Brain (organoid and tissue), 16 donors: ENCODE measurements at places on chromosomes 3 and 15. TPM values are rescaled to one million over a fixed set of nuclear protein-coding genes. Genes with fewer than 3 reads are reported as not detected.

TGM5 gene
- polyA plus RNA-seq: not detected

PIF1 gene
- 3.4 TPM for polyA plus RNA-seq

NEK10 gene
- 0.20 TPM for polyA plus RNA-seq

DHX30 gene
- 55.1 TPM for polyA plus RNA-seq

- peak; percentile 91 for DNase-seq
These were observed 63.5 kb downstream of the OTOL1 start for GRCh38 chr3:161560008-161560637.

GRCh38 chr3:111134302-111134701 lies 62.7 kb downstream of the NECTIN3 start:
- no peak for DNase-seq

- peak; percentile 74 for DNase-seq
These were observed 10.6 kb upstream of the LEO1 start for GRCh38 chr15:51982013-51982769.

DNA sequence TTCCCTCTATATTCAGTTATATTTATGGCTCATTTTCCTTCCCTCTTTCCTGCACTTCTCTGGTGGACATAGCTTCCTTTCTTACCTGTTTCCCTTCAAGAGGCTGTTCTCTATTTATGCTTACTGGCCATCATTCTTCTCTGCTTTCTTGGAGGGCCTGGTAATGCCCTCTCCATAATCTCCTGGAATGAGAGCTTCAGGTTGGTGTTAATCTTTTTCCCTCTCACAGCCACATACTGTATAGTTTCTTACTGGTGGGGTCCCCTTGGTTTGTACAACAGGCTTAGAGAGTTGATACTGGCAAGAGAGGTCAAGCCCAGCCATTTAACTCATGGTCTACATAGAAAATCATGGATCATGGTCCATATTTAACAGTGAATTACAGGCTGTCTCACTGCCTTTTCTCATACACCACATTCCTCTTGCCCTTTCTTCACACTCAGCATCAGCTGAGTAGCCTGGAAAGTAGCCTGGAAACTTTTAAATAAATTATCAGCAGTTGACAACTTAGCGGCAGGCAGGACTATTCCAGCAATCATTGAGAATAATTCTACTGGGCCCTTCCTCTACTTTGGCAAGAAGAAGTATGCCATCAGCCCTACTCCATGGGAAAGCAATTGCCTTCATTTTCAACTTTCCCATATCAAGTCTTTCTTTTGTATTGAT lies 38.0 kb upstream of the DPH6 start:
- no peak for DNase-seq

DNA sequence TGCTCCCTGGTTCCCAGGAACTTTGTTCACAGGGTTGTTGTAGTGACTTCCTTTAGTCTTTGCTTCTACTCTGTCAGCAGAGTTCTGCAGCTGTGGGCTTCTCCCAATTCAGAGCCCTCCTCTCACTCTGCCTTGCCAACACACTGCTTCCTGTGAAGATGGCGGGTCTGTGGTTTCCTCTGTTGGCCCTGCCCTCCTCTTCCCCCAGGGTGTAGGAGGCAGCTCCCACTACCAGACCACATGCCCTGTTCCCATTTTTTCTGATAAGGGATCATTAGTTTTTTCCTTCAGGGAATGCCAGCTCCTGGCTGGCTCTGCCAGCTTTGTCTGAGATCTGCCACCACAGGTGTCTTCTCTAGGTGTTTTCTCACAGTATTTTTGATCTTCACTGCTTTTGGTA lies 12.7 kb downstream of the SPSB4 start:
- no peak for DNase-seq

DNA sequence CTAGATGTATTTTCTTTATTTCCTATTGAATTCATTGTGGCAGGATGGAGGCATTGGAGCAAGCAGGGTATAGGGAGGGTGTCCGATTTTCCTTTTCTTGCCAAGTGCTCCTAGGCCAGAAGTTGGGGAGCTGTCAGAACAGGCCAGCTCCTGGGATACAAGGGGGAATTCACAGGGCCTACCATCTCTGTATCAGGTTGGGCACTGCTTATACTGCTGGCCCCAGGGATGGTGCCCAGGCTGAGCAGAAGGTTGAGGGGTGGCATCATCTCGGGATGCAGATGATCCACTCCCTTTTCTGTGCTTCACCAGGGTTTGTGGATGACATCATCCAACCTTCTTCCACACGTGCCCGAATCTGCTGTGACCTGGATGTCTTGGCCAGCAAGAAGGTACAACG lies 79.5 kb downstream of the PCCB start:
- no peak for DNase-seq

GRCh38 chr15:63093486-63094205 lies 28.0 kb upstream of the LACTB start:
- peak; percentile 90 for DNase-seq

DNA sequence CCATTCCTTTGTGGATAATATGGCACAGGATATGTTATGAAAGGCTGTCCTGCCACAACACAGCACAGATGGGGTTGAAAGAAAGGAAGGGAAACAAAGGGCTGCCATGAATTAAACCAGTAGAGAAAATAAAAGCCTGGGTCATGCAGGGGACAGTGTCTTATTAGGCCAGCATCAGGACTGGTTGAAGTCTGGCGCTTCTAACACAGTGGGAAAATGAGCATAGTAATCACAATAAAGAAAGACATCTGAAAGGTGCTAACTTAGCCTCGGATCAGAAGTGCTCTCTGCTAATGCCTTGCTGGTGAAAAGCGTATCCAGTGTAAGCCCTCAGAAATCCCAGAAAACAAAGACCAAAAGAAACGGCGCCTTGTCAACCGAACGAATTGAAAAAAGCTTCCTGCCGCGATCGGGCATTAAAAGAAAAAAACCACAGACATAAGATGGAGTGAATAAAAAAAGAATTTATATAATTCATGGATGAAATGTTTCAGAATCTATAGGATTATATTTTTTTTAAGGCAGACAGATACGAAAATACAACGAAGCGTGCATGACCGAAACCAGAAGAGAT lies 566 bp upstream of the MKRN3 start:
- DNase-seq: peak; percentile 87

DNA sequence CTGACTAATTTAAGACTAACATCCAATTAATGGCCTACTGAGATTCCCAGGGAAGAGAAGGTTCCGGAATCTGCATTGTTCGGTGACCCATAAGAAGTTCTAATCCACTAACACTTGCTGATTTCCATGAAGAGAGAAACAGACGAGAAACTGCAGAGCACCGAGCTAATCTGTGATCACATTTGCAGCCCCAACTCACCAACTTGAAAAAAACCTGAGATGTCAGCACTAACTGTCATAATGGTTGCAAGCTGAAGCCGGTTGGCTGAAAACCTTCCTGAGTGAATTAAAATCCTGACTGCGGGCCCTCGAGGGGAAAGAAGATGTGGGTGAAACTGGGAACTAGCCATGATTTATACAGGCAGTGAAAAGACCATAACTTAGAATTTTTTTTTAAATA lies 204.8 kb upstream of the IGF1R start:
- peak; percentile 58 for DNase-seq

- peak; percentile 44 for DNase-seq
These were observed 873.0 kb downstream of the ROBO1 start for GRCh38 chr3:78894787-78895186.

DNA sequence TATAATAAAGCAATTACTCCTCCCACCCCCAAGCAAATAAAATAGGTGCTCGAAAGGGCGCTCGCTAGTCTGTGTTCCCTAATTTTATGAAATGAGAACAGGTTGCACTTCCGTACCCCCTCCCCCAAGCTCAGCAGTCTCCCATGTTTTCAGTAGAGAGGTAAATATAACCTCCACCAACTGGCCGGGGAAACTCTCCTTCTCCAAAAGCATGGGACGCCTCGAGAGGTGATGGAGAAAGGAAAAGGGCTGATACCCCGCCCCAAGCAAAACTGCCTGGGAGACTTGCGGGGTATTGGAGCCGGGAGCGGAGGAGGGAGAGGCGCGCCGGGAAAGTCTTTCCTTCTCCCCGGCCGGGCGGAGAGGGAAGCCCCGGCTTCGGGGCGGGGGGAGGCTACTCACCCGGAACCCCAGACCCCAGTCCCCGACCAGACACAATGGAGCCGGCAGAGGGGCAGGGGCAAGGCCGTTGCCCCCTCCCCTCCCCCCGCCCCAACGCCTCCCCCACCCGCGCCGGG lies 605 bp downstream of the DCUN1D1 start:
- peak; percentile 51 for DNase-seq

DNA sequence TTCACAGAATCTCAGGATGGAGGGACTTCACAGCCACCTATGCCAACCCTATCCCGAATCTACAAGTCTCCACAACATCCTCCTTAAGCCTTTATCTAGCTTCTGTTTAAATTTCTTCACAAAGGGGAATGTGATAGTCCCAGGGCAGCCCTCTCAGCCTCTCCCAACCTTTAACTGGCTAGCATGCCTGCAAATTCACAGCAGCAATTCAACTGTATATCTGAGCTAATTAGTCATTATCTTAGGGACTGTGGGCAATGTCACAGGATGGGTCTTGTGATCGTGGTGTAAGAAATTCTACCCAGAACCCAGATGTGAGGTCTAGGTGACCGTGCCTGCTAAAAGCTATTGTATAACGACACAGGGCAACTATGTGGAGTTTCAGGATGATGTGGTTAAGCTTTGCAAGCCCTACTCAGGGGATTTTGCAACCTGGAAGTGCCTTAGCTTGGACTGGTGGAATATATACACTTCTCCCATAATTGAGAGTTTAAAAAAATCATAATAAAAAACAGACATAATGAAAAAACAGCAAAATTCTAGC lies 65.5 kb upstream of the FBN1 start:
- DNase-seq: no peak

GRCh38 chr3:178255315-178255714 lies 280.9 kb upstream of the KCNMB2 start:
- no peak for DNase-seq

GRCh38 chr3:195537995-195538394 lies 5.1 kb downstream of the PPP1R2 start:
- DNase-seq: no peak

DNA sequence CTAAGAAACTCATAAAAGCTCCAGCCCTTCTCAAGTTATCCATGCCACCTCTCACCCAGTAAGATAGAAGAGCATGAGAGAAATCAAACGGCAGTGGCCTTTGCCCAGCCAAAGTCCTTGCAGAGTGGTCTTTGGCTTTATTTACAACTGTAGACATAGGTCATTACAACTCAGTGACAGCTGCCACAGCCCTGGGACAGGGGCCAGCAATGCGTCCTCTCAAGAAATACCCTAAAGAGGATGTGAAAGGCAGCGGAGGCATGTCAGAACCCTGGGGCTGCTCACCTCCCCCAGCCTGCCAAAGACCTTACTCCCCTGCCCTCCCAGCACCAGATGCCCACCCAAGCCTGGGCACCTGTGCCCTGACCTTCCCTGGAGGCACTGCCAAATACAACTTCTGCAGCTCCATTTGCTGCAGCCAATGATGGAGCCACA lies 6.3 kb downstream of the ACAA1 start:
- no peak for DNase-seq
